ENCODE measurements at places on chromosomes 3 and 15. TPM values are rescaled to one million over a fixed set of nuclear protein-coding genes. Genes with fewer than 3 reads are reported as not detected.

DNA sequence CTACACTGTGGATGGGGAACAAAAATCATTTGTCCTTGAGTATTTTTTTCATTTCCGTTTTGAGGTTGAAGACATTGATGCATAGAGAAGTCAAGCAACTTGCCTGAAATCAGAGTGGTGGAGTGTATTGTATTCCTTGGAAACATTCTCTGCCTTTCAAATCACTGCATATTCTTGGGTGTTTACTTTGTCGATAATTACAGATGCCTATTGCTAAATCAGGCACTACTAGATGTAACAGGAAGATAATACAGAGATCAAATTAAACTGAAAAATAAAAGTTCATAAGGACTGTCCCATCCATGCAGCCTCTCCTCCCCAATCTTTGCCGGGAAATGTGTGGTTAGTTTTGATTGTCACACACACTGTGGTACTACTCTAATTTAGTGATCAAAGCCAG is 37.4 kb upstream of the VEPH1 start:
- no peak for DNase-seq

DNA sequence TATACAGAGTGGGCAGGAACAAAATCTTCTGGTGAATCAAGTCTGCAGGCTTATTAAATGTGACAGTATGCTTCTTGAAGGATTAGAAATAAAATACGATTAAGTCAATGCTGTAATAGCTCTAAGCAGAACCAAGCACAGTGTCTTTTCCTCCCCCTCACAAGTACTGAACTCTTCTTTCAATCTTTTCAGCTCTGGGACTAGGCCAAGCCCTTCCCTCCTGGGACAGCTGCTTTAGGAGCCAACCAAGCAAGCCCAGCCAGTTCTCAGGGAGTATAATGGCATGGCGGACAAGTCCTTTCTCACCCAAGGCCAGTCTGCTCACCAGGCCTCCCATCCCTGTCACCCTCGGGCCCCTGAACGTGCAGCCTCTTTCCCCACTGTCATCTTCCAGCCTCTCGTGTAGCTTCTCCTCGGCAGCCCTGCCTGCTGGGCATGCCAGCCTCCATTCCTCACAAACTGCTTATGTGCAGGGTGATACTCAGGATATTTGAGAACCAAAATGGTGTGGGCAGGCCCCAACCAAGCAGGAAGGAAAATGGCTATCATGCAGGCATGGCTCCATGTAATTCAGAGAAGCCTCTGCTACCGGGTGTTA is 8.4 kb upstream of the PPP1R2 start:
- DNase-seq, result no peak

- DNase-seq, result no peak
Observed at GRCh38 chr3:46852839-46853355, 10.3 kb downstream of the MYL3 start.

GPR171 gene
- 83.7 TPM for total RNA-seq

MEX3B gene
- total RNA-seq, result 0.72 TPM
